ENCODE measurements at places on chromosomes 4 and X.

DNA sequence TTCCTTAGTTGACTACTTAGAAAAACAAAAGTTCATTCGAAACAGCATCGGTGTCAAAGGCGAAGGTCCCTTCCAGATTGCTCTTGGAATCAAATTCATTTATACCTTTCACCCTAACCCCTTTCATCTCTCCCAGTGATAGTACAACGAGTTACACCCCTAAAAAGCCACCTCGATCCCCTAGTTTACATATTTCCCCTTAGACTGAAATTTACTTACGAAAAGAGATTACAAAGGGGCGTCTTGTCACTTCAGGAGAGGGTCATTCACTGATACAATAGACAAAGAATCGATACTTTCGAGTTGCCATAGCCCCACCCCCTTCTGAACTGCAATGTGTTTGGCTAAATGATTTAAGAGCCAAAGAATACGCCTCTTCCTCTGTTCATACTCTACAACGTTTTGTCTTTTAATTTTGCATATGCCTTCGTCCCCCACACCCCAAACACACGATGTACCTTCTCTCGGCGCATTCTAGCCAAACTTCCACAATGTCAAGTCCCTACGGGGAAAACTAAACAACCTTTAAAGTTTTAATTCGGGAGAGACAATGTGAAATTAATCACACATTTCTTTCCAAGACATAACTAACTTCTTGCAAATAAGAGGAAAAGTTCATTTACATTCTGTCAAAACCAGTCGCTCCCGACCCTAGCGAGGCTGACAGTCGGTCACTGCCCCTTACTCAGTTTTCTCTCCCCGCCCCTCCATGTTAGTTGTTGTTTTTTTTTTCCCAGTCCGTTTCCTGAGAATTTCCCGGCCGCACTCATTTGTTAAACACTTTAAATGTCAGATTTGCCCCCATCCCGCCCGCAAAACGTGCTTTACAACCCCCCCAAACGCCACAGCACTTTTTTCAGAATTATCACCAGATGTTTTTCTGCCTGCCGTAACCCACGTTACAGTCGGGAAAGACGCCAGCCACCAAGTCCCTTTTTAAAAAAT is 88.6 kb downstream of the HPRT1 start:
- no peak for DNase-seq

GRCh38 chr4:112604589-112604988 is 32.1 kb downstream of the ZGRF1 start:
- DNase-seq: peak; percentile 1

- DNase-seq: no peak
These were observed 43.0 kb downstream of the C4orf33 start for GRCh38 chr4:129138810-129139496.

DNA sequence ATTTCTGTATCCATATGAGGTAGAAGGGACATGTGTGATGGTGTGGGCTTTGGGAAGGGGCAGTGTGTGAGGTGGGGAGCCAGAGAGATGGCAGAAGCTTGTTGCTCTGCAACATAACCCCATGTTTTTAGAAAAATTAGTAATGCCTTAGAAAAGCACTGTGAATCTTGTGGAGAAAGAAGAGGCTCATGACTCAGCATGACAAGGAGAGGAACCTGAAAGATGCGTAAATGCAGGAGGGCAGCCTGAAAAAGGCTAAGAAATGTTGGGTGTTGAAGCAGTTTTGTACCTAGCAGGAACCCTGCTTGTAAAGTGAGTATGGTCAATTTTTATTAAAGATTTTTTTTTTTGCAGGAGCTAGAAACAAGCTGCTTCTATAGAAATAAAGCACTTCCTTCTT is 59.8 kb downstream of the ARSJ start:
- no peak for DNase-seq

DNA sequence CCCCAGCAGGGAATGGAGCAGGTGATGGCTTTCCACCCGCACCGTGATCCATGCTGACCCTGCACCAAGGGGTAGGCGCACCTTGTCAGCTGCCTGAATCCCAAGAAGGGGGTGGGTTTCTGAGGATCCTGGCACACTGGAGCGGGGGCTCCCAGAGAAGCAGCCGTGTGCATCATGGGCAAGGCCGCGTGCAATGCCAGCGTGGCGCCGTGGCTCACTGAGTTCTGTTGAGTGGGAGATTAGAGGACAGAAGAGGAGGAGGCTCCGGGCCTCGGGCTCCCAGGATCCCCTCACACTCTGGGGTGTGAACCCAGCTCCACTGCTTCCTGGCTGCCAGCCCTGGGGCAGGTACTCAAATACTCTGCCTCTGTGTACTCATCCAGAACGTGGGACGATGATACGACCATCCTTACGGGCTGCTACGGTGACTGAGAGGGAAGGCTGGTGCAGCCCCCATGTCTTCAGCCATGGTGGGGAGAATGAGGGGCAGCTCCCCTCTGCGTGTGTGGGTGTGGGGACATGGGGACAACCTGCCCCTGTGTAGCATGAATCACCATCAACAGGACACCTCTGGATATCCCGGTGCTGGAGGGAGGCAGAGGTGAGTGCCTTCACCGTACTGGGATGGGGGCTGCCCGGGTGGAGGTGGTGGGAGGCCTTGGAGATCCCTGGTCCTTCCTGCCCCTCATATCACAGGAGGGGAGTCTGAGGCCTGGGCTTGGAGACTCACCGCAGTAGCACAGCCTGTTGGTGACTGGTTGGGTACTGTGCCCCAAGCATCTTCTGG is 52.6 kb downstream of the CPZ start:
- DNase-seq: no peak

- DNase-seq: no peak
These were observed 42.9 kb downstream of the F8 start for GRCh38 chrX:154979629-154980028.

GRCh38 chrX:47707031-47707780 is 48.2 kb upstream of the UXT start:
- no peak for DNase-seq

- DNase-seq: no peak
These were observed 6.3 kb downstream of the PLP2 start for GRCh38 chrX:49177873-49178480.

GRCh38 chr4:106450249-106450648 is 81.7 kb upstream of the GIMD1 start:
- DNase-seq: no peak

DNA sequence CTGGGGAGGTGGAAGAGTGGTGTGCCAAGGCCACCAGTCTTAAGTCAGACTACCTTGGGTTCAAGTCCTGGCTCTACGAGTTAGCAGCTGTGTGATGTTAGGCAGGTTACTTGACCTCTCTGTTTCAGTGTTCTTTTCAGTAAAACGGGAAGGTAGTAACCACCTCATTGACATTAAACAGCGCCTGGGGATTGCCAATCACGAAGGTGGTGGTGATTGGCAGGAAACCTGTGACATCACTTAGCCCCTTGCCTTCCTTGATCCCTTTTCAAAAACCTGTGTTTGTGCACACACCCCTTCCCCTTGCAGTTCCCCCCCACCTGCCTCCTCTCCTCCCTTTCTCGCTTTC is 7.6 kb downstream of the KLF3 start:
- DNase-seq: no peak

DNA sequence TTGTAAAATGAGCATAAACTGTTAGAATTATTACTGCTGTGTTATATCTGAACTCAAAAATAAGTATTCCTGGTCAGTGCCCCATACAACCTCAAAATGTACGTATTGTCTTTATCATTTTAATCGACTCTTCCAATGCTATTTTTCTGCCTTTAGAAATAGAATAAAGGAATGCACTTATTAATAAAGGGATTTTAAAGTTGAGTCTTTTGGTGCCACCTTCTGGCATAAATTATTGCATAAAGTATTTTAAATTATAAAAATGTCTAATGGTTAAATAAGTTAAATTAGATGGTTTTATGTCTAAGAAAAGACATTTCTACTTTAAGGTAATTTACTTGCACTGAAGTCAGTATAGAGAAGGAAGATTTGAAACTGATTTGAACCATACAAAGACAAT is 424.0 kb upstream of the NDST4 start:
- no peak for DNase-seq

DNA sequence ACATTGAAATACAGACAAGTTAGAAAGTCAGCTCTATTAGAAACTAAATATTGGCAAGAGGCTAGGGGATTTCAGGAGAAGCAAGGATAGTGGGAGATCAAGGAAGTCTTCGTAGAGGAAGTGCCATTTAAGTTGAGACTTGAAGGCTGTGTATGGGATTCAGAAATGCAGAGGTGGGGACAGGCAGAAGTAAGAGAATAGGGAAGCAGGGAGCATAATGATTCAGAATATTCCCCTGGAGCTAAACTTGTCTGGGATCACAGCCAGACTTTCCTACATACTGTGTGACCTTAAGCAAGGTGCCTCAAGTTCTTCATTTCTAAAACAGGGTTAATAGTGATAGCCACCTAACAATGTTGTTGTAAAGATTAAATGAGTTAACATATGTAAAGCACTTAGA is 108.8 kb downstream of the DDIT4L start:
- DNase-seq: no peak

GRCh38 chr4:86947501-86948120 is 12.8 kb downstream of the AFF1 start:
- DNase-seq: no peak

DNA sequence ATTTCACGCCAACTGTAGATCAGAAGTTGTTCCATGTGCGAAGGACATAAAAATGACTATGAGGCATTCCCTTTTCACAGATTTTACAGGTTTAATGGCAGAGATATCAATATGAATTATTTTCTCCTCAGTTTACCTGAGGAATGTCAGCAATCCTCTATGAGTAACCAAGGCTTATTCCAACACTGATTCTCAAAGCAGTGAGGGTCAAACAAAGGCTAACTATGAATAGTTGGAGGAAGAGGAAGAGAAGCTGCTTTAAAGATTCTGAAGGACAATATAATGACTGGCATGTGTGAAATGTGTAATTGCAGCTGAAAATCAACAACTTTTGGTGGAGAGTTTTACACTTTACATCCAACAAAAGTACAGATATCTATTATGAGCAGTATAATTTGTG is 29.1 kb downstream of the NAF1 start:
- DNase-seq: no peak

DNA sequence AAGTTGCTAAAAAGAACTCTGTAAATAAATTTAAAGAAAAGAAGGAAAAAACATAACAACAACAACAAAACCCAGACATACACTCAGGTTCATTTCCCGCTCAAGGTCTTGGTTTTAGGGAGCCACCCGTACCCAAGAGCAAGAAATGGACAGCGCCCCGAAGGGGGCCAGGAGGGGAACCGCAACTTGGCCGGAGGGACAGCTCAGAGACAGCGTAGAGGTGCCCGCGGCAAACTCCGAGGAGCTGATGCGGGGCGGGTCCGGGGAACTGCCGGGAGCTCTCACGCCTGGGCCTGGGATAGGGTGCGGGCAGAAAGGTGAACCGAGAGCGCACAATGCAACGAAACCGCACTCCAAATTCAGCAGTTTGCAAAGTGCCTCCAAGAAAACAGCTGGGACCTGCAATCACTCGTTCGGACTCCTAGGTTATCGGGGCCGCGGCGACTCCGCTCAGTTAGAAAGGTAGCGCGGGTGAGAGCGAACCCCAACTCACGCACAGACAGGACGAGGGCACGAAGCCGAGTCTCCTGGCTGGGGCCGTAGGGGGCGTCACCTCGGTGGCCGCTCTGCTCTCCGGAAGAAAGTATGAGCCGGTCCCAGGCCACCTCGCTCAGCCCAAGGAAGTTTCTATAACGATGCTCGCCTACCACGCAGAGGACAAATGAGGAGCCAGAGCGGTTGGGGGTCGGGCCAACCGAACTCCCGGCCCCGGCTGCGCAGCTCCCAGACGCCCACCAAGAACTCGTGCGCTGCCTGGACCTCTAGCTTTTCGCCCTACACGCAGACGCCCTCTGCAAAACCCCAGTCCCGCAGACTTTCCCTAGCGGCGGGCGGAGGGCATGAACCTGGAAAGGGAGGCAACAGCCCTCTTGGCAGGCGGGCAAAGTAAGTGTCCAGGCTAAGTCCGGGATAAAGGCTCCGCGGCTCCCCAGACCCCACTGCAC is 1.4 kb downstream of the NDNF start:
- no peak for DNase-seq

- DNase-seq: no peak
These were observed 99.9 kb upstream of the BEND4 start for GRCh38 chr4:42252315-42252714.

DNA sequence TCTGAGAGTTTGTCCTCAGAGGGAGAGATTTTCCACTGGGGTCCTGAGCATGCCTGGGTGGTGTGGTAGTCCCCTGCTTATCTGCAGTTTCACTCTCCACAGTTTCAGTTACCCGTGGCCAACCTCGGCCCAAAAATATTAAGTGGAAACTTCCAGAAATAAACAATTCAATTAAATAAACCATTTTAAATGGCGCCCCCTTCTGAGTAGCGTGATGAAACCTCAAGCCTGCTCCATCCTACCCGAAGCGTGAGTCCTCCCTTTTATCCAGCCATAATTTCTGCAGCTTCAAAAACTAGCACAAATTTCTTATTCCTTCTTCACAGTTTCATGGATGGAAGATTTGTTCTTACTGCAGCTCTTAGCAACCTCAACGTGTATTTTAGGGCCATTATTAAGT is 26.7 kb downstream of the PNMA6E start:
- DNase-seq: no peak

DNA sequence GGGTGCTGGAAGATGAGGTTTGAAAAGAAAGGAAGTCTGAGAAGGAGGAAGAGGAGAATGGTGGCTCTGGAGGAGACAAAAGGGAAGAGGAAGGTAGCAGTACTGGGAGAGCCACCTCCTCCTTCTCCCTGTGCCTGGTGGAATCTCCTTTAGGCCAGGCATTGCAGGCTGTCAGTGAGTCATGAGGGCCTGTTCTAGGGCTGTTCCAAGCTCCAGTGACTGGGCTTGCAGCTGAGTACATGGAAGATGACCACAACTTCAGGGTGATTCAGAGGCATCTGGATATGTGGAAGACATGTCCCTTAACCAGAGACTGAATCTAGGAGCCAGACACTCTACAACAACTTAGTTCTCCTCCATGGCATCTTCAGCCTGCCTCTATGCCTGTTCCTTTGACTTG is 107.8 kb downstream of the EFNB1 start:
- no peak for DNase-seq

GRCh38 chr4:25875281-25875745 is 12.5 kb upstream of the SEL1L3 start:
- no peak for DNase-seq

- no peak for DNase-seq
These were observed 64.8 kb upstream of the HELT start for GRCh38 chr4:184953421-184953945.

GRCh38 chr4:117971403-117971802 is 62.9 kb upstream of the NDST3 start:
- no peak for DNase-seq

DNA sequence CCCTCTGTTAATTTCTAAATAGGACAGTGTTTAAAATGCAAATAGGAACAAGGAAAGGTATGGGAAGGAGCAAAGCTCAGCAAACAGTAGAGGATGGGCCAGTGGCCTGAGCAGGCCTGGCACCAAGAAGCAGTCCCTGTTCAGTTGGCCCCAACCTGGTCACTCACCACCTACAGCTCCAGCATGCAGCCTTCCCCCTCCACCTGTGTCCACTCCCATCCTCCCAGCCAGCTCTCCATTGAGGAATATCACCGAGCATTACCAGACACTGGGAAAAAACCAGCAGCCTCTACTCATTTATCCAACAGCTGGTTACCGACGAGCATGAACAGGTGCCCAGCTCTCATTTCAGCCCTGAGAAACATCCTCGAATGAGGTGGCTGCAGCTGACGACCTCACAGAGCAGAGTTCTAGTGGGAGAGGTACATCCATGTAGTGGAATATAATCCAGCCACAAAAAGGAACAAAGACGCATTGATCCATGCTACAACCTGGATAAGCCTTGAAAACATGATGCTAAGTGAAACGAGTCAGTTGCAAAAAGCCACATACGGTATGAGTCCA is 25.6 kb downstream of the CD99L2 start:
- DNase-seq: no peak

- no peak for DNase-seq
These were observed 43.9 kb upstream of the FGFBP2 start for GRCh38 chr4:16006771-16007446.

GRCh38 chrX:35819241-35819640 is 21.1 kb downstream of the MAGEB16 start:
- DNase-seq: no peak

Measured in GM12892 (cell line).